ENCODE measurements at places on chromosomes 12 and 14. TPM values are rescaled to one million over a fixed set of nuclear protein-coding genes. Genes with fewer than 3 reads are reported as not detected.

- no peak for DNase-seq
Observed at GRCh38 chr14:52233693-52234092, 33.8 kb upstream of the PTGDR start.

DNA sequence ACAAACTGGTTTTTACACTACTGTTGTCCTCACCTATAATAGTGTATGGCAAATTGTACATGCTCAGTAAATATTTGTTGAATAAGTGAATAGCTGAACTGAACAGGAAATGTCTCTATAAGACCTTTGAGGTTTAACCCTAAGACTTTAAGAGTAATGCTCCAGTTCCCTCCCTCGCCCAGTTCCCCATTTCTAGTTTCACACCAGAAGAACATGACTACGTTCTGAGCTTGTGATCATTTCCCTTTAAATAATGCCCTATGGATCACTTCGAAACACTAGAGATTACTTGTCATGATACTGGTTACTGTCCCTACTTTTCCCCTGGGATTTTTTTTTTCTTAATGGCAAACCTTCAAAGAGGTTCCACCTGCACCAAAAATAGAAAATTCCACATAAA is 69.3 kb downstream of the PRKD1 start:
- no peak for DNase-seq

DNA sequence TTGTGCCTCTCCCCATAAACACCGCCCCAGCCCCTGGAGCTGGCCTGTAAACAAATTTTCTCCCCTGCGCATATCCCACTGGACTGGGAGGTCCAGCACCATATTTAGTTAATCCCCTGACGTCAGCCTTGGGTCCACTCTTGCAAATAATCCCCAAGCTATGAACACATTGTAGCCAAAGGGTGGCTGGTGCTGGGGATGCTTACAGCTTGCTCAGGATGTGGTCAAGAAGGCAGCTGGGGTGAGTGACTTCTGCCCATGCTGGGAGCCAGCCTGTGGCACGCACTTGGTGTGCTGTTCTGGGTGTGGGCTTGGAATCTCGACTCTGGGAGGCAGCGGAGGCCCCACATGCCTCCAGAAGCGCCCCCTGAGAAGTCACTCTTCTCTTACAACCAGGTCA is 32.1 kb downstream of the CMKLR1 start:
- DNase-seq, result no peak

The ABHD4 gene
- polyA plus RNA-seq, result 20.3 TPM

- no peak for DNase-seq
Observed at GRCh38 chr12:12384571-12385340, 27.9 kb downstream of the BORCS5 start.

DNA sequence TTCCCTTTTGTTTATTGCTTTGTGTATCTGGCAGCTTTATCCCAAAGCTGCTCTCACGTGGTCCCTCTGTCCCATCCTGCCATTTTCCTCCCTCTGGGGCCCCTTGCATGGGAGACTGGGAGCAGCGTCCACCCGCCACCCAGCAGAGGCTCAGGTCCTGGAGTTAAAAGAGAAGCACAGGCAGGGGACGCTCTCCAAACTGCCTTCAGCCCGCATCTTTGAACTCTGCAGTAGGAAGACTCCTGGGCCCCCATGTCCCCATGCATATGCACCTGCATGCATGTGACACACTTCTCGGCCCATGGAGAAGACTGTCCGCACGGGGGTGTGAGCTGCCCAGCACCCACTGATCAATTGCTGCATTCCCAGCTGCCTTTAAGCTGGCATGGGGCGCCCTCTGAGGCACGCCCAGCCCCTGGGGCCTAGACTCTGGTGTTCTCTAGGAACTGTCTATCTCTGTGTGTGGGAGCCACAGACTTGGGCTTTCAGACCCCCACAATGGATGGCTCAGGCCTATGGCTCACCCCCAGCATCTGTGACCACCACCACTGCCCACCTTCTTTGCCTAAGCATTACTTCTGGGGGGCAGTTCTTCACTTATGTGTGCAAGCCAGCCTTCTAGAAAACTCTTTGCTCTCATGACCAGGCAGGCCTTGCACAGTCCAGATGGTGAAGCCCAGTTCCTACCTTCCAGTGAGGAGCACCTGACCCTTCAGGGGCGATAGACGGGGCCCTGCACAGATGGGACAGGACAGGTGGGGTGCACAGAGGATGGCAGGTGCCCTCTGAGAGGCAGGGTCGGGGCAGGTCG is 96.1 kb upstream of the DIO3 start:
- no peak for DNase-seq

DNA sequence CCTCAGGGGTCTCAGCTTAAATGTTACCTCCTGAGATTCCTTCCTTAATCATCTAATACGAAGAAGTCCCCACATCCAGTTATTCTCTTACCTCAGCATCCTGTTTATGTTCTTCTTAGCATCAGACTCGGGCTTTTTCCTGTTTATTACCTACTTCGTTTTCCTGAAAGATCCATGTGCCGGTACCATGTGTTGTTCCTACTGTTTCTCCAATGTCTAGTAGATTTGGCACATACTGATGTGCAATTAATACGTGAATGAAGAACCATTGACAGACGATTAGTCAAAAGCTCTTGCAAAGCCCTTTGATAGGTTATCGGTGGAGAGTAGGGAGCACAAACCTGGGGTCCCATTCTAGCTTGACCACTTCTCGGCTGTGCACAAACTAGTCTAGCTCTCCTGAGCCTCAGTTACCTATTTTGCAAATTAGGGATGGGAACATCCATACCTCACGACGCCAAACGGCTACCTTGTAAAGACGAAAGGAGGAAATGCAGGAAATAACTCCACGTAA is 735 bp upstream of the MAPKAPK5 start:
- no peak for DNase-seq

GRCh38 chr12:28033538-28033915 is 61.0 kb upstream of the PTHLH start:
- no peak for DNase-seq

DNA sequence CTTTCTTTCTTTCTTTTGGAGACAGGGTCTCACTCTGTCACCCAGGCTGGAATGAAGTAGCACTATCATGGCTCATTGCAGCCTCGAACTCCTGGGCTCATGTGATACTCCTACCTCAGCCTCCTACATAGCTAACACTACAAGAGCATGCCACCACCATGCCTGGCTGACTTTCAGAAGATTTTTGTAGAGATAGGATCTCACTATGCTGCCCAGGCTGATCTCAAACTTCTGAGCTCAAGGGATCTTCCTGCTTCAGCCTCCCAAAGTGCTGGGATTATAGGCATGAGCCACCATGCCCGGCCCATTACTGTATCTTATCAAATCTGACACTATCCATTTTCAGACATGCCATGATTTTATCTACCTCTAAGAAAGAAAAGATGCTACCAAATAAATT is 31.6 kb downstream of the NDUFA12 start:
- no peak for DNase-seq

DNA sequence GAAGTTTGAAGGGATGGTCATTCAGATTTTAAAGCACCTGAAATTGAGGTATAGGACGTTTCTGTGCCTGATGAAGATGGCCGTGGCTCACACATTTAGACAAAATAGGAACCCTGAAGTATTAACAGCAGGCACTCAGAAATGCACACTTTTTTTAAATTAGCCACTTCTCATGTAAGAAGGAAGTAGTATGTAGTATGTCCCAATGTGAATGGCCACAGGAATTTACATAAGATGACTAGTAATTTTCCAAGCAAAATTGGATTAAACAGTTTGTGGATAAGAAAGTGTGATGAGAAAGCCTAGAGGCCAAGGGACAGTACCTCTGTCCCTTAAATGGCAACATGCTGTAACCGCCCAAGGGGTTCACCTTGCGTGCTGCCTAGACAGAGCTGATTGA is 1.8 kb upstream of the MIS18BP1 start:
- no peak for DNase-seq

The PRR4 gene
- polyA plus RNA-seq, result 3.3 TPM

GRCh38 chr14:23006544-23007419 is 3.2 kb downstream of the C14orf93 start:
- DNase-seq, result peak; percentile 98

The EML5 gene
- 0.63 TPM for polyA plus RNA-seq

DNA sequence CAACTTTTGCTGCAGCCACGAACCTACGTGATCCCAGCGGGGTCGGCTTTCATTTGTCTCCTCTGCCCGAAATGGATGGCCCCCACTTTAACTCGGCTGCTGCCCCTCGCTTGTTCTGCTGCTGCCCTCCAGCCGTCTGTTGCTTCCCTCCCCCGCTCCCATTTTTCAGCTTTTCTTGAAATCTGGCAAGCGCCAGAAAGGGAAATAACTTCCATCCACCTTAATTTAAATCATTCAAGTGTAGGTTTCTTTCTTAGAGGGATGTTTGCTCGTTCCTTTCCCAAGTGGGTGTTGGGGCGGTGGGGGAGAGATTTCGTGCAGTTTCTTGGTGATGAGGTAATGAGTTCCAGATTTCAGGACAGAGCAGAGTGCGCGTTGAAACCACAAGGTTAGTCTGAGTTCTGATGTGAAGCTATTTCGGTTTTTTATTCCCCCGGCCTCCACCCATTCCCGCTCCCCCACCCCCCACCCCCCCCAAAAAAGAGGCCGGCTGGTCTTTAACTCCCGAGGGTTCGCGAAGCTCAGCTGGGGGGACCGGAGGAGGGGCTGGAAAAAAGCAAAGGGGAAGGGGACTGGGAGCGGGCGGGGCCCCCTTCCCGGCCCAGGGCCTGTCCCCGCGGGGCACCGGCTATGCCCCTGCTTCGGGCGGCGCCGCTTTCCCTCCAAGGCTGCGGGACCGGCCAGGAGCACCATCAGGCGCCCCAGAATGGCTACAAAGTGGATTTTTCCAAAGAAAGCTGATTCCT is 2.2 kb upstream of the ZFP36L1 start:
- DNase-seq, result peak; percentile 77

- DNase-seq, result no peak
Observed at GRCh38 chr12:20410734-20411133, 42.4 kb downstream of the PDE3A start.

DNA sequence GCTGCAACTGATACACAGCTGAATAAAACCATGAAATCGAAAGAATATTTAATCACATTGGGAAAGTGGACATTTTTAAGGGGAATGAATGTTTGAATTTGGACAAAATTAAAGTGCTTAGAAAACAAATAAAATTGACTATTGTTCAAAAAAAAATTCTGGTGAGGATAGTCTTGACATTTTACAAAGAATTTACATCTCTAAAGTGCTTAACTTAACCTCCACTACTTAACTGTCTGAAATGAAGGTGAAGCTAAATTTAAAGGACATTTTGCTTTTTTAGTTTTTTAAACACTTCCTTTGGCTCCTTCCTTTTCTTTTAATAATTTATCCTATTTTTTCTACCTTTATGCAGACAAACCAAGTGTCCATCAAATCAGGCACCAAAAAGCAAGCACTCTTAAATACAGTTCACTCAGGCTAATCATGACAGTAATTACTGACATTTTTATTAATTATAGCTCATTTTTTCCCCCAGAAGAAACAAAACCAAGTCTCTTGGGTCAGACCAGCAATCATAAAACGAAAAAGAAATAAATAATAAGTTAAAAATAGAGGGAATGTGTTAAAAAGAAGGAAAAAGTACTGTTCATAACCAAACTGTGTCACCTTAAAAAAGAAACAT is 5.7 kb upstream of the CCND2 start:
- DNase-seq, result no peak

- DNase-seq, result no peak
Observed at GRCh38 chr12:62817556-62818271, 117.2 kb downstream of the PPM1H start.

The TDRD9 gene
- polyA plus RNA-seq, result 2.3 TPM

- no peak for DNase-seq
Observed at GRCh38 chr14:69620211-69620611, 8.8 kb downstream of the SUSD6 start.

DNA sequence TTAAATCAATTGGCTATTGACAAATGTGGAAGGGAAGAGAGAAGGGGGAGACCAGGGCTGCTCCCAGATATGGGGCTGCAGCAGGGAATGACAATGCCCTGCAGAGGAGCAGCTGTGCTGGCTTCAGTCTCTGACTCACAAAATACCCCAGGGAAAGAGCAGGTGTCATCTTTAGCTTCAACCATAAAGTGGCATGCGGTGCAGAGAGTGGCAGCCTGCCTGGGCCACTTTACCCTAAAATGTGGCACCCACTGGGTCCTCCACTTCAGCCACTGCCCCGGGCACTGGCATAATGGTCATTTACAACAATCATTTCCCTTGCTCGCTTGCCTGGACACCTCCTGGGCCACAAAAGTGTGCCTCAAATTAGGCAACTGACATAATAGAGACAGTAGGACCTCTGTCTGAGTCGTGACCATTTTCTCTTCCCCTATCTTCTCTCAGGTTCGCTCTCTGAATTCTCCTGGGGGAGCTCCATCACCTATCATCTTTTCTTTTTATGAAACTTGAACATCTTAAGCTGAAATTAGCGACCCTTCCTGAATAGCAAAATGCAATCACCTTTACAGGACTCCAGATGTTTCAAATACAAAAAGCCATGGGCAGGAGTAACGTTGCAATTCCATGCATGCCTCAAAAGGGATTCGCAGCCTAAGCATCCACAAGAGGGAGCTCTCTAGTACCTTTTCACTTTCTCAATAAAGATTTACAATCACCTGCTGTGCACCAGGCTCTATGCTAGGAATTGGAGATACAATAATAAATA is 179.9 kb upstream of the ATF7IP start:
- DNase-seq, result no peak

DNA sequence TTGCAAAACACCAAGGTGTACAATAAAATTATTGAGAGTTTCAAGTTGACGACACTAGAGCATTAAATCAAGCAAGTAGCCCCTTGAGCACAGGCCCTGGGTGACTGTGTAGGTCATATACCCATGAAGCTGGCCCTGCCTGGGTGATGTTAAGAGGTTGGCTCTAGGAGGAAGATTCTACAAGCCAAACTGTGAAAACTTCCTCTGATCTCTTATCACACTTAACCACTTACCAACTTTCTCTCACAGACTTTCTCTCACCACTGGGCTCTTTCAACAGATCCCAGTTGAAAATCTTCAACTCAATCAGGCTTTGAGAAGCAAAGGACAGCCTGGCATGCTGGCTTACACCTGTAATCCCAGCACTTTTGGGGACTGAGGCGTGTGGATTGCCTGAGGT is 186.9 kb upstream of the BTG1 start:
- DNase-seq, result no peak

The BTBD7 gene
- 7.4 TPM for polyA plus RNA-seq

DNA sequence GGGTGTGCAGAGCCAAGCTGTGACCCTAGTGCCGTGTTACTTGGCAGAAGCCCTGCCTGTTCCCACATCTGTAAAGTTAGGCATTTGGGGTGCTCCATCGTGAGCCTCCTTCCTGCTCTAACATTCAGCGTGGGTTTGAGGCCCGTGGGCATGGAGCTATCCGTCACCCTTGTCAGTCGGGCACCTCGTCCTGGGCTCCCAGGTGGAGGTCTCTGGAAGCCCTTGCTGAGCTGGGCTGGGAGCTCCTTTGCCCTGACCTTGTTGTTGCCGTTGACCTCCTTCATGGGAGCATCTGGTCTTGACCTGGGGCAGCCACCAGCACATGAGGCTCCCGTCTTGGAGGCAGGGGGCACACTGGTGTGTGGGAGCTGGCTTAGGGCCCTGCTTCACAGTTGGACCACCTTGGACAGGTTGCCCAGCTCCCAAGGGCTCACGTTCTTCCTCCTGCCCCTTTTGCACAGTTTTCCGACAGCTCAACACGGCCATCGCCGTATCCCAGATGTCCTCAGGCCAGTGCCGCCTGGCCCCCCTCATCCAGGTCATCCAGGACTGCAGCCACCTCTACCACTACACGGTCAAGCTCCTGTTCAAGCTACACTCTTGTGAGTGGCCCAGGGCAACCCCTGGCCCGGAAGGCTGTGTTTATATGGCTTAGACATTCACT is 18.5 kb downstream of the HIP1R start:
- DNase-seq, result no peak

- no peak for DNase-seq
Observed at GRCh38 chr12:15679151-15679550, 110.0 kb downstream of the EPS8 start.
